Activated CD4-positive, alpha-beta T cell treated with anti-CD3 and anti-CD28 coated beads, Interleukin-2, amount 50 U/mL, for 4 hours (primary cell): ENCODE measurements at places on chromosomes 7 and 10.

- no peak for DNase-seq
Measured at GRCh38 chr10:132595854-132596253, 58.3 kb downstream of the INPP5A start.

DNA sequence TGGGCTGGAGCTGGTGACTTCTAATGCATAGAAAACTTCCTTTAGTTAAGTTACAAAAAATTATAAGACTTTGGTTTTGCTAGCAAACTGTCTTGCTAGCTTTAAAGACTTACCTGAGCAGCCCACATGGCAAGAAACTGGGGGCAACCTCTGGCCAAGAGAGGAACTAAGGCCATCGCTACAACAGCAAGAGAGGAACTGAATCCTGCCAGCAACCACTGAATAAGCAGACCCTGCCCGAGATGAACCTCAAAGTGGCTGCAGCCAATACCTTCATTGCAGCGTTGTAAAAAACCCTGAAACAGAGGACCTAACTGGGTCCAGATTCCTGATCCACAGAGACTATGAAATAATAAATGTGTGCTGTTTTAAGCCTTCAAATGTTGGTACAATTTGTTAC, 54.6 kb upstream of the STARD3NL start:
- DNase-seq, result no peak

- no peak for DNase-seq
Measured at GRCh38 chr10:131003455-131003854, 308.1 kb downstream of the TCERG1L start.

GRCh38 chr10:114482480-114483304, 78.4 kb upstream of the AFAP1L2 start:
- no peak for DNase-seq

GRCh38 chr10:123027861-123028260, 19.1 kb downstream of the ACADSB start:
- DNase-seq, result no peak

DNA sequence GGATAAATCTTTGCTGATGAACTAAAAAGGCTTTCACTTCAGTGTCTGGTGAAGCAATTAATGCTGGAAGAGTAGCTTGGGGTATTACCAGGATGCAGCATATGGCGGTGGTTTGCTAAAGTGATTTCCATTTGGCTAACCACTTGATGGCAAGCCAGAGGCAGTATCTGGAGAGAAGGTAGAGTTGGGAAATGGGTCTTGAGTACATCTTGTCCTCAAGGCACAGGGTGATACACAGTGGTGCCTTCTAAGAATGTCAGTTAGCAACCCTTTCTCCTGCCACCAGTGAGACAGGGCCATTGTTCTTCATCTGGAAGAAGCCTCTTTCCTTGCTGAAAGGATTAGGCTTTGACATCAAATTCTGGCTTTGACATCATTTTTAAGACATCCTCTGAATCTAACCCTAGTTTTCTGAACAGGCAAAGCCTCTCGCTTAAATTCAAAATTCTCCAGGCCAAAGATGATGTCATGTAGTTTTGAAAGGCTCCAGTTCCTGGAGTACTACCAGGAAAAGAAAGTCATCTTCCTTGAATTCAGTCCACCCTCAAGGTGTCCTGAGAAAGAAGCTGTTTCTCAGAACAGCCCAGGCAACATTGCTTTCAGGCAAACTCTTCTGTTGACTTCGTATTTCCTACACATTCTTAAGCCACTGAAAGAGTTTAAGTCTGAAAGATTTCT, 162.4 kb downstream of the ARID5B start:
- no peak for DNase-seq

DNA sequence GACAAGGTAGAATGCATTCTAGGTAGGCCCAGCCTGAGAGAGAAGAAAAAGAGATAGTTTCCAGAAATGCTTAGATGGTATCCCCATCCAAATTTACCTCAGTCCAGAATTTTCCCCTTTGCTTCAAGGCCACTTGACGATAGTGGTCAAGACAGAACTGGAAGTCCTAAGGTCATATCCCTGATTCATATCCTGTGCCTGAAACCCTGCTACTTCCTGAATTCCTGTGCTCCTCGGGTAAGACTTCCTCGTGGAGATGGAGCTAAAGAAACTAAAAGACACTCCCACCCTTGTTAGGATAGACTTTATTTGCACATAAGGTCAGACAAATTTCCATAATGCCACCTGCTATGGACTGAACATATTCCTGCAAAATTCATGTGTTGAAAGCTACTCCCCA, 175.9 kb downstream of the EVX1 start:
- DNase-seq, result no peak

- no peak for DNase-seq
Measured at GRCh38 chr7:84291756-84292155, 97.2 kb upstream of the SEMA3A start.

- DNase-seq, result no peak
Measured at GRCh38 chr10:60254776-60255175, 134.9 kb downstream of the ANK3 start.

GRCh38 chr7:29763266-29763665, 43.0 kb upstream of the WIPF3 start:
- no peak for DNase-seq

DNA sequence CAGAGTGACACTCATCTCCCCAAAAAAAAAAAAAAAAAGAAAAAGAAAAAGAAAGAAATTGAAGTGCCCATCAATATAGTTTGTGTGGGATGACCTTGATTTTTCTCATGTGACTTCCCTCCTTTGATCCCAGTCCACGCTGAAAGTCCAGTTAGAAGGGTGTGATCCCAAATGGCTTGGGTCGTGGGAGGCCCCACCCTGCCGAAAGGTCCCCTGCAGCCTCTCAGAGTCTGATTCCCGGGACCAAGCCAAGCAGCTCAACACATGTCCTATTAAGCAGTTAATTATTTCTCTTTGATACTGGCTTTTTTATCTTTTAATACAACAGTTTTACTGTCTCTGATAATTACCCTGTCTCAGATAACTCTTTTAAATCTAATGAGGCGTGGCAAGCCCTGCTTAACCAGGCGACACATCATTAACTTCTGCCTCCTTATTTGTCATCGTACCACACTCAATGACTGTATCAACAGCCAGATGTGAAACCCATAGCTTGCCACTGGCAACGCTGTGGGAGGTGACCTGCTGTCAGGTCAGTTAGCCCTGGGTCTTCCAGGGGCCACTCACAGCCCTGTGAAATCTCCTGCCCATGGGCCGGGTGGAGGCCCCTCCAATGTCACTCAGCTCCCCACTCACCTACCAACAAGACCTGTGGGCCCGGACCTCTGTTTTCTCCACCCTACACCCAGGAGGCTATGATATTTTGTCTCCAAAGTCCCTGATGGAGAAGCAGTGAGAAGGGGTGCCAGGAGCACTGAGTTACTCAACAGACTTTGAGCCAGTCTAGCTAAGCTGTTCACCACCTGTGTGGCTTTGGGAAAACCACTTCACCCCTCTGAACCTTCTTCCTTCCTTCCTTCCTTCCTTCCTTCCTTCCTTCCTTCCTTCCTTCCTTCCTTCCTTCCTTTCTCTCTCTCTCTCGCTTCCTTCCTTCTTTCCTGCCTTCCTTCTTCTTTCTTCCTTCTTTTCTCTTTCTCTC, 110.0 kb upstream of the SFMBT2 start:
- DNase-seq, result no peak

DNA sequence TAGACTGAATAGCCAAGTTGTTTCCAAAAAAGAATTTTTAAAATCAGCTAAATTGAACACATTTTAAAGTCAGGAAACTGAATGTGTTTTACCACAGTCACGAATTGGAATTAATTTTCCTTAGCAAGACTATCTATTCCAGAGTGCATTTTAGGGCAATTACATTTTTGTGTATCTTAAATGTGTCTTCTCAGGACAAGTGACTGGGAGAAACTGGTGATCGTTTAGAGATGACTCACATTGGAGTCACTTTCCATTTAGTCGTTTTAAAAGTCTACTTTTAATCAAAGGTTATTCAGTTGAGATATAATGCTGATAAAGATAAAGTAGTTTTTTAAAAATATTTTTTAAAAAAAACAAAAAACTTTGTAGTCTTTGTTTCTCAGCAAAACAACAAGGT, 191.7 kb upstream of the SLC26A5 start:
- no peak for DNase-seq

DNA sequence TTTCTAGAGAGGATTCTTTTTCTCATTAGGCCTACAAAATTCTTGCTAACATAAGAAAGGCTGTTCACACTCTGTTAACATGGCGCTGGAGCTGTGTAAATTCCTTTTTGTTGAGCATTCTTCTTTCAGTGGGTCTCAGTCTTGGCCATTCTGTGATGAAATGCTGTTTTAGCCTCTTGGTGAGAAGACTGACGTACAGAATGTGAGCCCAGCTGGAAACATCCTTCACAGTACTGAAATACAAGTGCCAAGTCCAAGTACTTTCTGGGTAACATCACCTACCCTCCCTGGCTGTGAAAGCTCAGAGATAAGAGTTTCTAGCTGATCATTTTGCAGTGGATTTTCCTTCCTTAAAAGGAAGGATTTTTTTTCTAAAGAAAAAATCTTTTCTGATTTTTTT, 231.8 kb downstream of the AHR start:
- DNase-seq, result no peak

- no peak for DNase-seq
Measured at GRCh38 chr7:129066290-129067131, 11.6 kb upstream of the TNPO3 start.

DNA sequence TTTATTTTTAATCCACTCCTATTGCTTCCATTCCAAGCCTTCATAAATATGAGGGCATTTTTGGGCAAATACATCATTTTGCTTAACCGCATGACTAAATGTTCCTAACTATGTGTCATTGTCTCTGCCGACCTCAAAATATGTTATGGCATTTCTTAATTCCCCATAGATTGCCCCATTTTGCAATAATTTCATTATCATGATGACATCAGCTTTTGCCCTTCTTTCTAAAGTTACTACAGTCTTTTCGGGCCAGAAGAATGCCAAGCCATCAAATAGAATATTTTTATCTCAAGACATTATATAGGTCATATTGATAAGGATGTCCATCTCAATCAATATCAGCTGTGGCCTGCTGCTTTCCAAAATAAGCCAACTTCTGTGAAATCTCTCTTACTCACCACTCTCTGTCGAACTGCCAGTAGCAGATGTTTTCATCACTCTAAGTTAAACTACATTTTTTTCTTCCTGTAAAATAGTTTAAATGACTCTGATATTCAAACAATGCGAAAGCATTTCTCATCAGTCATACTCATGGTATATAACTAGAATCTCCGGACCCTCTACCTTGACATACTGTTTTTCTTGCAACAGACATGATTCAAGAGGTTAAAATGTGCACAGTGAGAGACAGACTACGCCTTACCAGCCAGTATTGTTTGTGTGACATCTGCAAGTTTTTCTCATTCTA, 1254.6 kb upstream of the CELF2 start:
- DNase-seq, result no peak

- DNase-seq, result peak; percentile 31
Measured at GRCh38 chr7:97971120-97971989, 18.6 kb downstream of the OCM2 start.

DNA sequence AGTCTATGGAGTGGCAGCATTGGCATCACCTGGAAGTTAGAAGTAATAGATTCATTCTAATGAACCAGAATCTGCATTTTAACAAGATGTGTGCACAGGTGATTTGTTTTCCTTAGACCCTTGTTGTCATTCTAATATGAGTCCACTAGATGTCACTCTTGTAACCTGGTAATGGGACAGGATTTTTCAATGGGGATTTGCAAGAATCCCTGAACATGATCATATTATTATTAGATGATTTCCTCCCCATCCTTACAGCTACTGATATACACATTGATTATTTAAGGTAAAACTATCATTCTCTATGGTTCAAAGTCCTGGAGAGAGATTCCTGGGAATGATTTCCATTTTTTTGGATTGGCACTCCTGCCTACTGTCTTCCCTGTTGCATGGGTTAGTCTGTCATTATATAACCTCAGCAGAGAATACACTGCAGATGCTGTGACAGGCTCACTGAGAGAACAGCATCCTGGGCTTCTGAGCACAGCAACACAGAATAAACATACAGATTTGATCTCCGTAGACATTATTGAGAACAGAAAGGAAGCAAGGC, 194.9 kb downstream of the SUGCT start:
- no peak for DNase-seq

DNA sequence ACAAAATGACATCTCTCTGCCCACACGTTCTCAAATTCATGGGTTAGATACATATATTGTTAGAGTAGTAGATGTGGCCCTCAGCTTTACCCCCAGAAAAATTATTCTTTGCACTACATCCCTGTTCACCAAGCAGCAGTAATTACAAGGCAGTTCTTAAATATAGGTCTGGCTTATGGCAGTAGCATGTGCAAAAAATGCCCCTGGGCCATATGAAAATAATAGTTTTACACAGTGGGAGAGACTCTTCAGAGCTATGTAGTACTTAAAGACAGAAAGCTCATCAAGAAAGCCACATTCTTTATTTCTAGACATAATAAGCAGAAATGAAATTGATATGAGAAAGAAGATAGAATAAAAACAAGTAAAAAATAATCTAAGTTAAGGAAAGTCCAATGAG, 196.3 kb upstream of the FOXP2 start:
- DNase-seq, result no peak
